ENCODE measurements at places on chromosomes 13 and 19.

DNA sequence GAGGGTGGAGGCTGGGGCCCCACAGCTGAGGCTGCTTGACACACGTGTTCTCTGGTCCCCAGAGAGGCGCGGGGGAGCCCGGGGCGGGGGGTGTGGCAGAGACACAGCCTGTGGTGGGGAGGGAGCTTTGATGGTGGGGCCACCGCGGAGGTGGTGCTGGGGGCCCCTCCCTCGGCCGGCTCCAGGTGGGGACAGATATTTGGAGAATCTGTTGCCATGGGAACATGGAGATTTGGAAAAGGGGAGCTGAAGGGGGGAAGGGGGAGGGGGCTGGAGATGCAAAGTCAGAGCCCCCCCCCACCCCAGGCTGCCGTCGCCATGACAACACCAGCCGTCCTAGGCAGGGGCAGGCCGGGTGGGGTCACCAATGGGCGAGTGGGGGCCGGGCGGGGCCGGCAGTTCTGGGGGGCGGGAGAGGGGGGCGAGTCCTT is 1.2 kb downstream of the PRKCG start:
- DNase-seq, result no peak

DNA sequence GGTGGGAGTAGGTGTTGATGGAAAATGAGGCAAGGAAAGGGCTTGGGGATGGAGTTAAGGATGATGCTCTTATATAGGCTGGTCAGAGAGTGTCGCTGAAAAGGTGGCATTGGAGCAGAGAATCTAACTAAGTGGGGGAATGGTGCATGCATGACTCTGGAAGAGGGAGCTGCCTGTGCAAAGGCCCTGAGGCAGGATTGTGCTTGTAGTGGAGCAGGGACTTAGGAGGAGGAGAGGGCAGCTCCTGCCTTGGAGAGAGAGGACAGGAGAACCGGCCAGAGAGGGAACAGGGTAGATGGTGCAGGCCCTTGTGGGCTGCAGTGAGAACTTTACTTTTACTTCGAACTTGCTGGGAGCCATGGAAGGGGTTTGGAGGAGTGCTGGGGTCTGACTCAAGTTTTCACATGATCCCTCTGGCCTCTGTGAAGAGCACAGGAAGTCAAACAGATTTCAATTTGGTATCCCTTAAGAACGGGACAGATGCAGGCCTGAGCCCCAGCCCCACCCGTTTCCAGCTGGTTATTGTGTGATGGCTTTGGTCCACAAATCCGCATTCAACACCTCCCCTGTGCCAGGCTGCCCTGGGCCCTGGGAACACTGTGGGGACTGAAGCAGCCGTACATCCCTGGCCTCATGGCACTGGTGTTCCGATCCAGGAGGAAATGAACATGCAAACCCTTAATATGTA is 7.0 kb downstream of the AP2A1 start:
- DNase-seq, result no peak

DNA sequence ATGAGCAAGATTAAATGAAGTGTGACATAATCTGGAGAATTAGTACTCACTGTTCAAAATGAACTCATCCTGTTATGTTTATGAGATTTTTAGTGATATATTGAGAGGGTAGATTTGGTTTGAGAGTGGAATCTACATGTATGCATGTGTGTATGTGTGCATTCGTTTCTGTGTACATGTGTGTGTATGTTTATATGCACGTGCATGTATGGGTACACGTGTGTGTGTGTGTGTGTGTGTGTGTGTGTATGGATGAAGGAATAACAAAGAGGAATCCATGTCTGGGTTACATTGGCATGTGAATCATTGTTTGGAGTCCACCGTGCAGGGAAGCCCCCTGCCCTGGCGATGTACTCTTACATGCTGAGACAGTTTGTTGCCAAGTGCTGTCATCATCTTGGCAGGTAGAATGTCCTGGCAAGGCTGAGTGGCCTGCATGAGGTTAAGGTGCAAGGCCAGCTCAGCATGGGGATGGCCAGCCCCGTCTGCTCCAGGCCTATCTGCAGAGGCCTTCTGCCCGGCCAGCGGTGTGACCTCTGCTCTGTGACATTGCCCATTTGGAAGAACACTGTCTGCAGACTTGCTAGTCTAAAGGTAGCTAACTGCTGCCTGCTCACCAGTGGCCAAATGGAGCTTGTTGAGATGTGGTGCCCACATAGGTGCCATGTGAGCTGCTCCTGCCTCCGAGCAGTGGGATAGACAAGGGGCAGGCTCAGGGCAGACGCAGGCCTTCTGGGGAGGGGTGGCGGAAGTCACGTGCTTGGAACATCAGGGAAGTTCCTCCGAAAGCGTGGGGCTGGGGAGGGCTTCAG is 222.3 kb downstream of the TEX29 start:
- DNase-seq, result no peak

DNA sequence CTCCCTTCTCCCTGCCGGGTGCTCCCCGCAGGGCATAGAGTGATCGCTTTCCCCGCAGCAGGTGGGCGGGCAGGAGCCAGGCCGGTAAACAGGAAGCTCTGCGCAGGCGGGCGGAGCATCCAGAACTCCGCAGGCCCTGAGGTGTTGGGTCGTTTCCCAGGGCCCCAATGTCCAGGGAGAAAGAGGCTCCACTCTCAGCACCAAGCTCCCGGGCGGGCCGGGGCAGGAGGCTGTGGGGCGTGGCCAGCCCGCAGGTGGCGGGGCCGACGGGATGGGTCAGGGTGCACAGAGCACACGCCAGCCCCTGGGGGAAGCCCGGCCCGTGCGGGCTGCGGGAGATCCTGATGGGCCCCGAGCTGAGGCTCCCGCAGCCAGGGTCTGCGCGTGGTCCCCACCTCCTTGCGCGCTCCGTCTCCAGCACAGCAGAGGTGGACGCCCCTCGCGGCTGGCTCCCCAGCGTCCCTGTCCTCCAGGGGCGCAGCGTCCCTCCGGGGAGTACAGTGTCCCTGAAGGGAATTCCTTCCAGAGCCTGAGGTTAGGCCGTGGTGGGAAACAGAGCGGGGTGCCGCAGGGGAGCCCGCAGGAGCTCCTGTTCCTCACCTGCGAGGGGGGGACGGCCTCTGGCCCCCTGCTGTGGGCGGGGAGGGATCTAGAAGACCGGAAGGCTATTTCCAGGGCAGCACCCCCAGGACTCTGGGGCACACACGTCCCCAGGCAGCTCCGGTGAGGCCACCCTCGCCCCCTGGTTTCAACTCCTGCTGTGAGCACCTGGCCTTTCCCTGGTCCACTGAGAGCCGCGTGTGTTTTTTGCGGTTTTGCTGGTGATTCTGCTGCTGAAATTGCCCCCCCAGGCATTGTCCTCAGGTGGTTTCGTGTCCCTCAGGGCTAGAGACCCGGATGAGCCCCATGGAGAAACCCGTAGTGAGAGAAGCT is 12.2 kb downstream of the PIP5K1C start:
- DNase-seq, result peak; percentile 60

GRCh38 chr19:54179921-54180461 is 7.0 kb upstream of the TMC4 start:
- peak; percentile 47 for DNase-seq

GRCh38 chr13:32135655-32136054 is 104.1 kb downstream of the FRY start:
- no peak for DNase-seq

- no peak for DNase-seq
Measured at GRCh38 chr13:32247887-32248286, 67.3 kb downstream of the ZAR1L start.

GRCh38 chr19:15299568-15300409 is 32.5 kb downstream of the BRD4 start:
- no peak for DNase-seq

GRCh38 chr19:56253737-56254136 is 18.8 kb upstream of the EDDM13 start:
- DNase-seq, result no peak

- DNase-seq, result no peak
Measured at GRCh38 chr13:31625115-31625514, 114.2 kb upstream of the RXFP2 start.

DNA sequence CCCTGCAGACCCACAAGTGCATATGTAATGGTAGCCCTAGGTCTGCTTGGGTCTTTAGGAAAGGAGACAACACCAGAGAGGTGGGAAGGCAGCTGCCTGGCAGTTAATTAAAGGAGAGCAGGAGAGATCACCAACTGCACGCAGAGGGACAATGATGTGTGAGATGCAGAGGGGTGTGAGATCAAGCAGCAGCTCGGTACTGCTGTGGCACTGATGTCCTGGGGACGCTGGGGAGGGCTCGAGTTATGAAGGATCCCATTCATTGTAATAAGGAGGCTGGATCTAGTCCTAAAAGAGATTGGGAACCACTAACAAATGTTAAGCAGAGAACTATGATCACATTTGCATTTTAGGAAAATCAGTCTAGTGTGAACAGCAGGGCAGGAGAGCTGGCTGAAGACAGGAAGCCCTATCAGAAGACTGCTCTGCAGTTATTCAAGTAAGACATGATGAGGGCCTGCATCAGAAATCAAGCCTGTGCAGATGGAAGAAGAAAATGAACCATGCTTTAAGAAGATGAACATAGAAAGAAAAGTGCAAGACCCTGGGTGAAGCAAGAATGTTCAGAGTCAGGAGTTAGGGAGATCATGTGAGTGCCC is 80.4 kb downstream of the DLEU7 start:
- DNase-seq, result no peak

DNA sequence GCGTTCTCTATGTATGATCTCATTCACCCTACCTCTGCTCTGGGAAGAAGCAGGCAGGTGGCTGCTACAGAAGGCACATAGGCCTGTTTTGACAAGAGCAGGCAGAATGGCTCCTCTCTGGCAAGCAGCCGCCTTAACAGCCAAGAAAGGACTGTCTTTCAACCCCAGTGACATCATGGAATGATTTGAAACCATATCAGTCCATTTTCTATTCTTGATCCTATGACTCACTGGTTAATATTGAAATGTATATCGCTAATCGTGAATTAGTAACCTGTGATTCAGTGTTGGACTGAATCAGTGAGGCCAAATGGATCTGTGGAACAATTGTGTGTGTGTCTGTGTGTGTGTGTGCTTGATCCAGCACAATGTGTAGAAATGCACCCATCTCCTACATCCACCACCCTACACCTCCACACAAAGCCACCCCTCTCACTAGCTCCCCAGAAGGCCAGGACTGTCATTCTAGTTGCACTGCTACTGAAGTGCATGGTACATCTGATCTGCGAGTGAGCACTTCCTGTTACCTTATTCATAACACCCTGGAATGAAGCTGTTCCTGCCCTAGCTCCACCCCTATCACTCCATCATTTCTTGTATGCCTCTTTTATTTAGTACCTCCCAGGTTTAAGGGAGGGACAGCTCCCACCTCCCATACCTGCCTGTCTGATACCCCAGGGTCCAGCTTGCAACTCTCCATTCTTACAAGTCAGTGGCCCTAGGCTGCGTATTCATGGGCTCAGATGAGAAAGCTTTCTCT is 460.0 kb downstream of the FOXO1 start:
- no peak for DNase-seq

DNA sequence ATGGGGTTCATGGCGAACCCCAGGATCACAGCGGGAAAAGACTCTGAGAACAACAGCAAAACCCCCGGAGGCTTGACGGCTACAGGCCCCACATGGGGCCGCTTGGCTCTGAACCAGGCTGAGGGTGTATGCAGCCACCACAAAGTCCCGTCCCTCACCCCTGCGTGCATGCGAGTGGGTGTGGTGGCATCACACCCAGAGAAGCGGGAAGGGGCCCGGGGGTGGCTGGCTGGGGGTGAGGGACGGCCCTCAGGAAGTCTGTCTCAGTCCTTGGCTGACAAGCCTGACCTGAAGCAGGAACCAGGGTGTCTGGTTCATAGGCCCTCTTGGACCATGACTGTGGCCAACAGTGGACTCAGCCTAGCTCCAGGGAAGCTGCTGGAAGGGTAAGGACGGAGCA is 34.2 kb downstream of the CEBPG start:
- peak; percentile 46 for DNase-seq

DNA sequence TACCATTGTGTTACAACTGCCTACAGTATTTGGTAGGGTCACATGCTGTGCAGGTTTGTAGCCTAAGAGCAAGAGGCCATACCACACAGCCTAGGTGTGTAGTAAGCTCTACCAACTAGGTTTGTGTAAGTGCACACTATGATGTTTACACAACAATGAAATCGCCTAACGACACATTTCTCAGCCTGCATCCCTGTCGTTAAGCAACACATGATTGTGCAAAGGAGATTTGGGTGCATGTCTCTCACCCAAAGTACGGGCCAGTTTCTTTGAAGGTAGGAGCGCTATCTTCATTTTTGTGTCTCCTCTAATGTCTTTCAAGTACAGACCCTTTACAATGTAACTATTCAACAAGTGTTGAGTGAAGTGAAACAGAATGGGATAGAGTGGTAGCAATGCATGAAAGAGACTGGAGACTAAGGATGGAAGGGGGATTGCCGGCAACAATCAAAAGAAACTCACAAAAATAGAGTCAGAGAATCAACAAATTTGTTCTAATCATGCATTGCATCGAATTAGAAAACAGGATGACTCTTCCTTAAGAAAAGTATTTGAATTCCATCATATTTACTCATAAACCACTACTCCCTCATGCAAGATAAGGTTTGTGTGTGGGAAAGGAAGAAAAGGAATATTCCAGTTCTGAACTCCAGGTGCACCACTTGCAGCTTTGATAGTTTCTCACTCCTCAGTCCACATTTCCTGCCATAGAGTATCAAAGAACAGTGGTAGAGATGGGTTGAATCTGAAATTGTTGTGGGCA is 60.2 kb upstream of the TNFRSF19 start:
- DNase-seq, result no peak

DNA sequence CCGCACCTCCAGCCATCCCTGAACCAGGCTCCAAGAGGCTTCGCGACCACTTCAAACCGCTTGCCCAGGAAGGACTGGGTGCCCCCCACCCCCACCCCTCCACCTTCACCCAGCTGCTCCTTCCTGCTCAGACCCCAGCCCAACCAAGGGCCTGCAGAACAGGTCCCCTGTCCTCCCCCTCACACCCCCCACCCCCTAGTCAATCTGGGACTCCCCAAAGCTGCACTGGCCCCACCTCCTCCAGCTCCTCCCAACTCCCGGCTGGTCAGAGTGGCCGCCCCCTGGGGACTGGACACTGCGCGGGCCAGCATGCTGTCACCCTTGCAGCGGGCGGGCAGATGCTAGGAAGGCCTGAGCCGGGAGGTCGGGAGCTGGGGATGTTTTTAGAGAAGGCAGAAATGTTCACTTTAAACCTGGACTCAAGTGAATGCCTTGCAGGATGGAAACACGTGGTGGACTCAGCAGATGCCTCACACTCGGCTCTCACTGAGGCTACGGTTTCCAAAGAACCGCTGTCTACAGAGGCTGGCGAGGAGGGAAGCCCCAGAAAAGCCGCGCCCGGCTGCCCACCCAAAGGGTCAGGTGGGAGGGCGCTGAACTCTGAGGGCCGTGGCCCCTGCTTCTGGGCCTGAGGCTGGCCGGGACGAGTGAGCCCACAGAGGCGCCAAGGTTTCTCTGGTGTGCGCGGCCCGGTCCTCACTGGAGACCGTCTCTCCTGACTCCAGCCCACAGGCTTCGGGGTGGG is 8.0 kb downstream of the RPL36 start:
- no peak for DNase-seq

- DNase-seq, result no peak
Measured at GRCh38 chr13:84049443-84050219, 167.4 kb upstream of the SLITRK1 start.

DNA sequence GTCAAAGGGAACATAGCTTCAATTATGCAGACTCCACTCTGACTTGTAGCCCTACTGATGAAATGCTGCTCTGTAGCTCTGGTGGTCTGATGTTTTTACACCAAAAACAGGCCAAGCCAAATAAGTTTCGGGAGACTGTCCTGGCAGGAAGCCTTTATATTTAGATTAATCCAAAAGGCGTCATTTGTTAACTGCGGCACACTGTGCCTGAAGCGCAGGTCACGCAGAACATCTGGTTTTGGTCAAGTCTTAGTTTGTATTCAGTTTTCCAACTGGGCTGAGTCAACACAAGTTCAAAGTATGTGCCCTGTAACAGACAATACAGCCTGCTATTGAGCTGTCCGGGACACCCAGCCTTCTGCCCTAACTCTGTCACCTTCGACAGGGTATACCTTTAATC is 154.6 kb upstream of the IPO5 start:
- no peak for DNase-seq

GRCh38 chr13:50527188-50527587 is 316.3 kb downstream of the DLEU7 start:
- no peak for DNase-seq
